ENCODE measurements at places on chromosomes 6 and 20.

- DNase-seq = no peak
Observed at GRCh38 chr6:144346719-144347447, 61.7 kb downstream of the UTRN start.

DNA sequence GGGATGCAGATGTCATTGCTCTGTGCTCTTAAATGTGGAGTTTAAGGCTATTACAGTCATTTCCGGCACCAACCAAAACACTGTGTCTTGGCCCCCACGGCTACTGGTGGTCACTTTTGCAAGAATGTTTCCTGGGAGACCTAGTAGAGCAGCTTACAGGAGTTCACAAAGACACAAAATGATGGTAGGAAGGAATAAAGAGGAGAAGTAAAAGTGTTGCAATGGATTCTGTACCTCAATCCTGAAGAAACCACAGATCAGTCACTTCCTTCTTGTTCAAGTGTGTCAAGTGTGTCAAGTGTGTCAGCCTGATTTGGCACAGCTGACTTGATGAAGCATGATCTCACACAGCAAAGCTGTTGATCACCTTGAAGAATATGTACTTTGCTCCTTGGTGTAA lies 344.0 kb downstream of the PLCB1 start:
- no peak for DNase-seq

- DNase-seq = no peak
Observed at GRCh38 chr6:2977290-2977689, 5.9 kb upstream of the SERPINB6 start.

- no peak for DNase-seq
Observed at GRCh38 chr20:45704969-45705637, at the start of gene WFDC10B. Gene WFDC10B, minus strand, starts transcription at chr20:45705019. Its CDS starts 19,027 bp downstream, at chr20:45685992.

DNA sequence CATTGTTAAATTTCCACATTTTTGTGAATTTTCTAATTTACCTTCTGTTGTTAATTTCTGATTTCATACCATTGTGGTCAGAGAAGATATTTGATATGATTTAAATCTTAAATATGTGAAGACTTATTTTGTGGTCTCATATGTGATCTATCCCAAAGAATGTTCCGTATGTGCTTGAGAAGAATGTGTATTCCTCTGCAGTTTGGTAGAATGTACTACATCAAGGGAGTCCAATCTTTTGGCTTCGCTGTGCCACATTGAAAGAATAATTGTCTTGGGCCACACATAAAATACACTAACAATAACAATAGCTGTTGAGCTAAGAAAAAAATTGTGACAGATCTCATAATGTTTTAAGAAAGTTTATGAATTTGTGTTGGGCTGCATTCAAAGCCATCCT lies 176.2 kb upstream of the PRND start:
- DNase-seq = no peak

- no peak for DNase-seq
Observed at GRCh38 chr20:35939264-35939663, 15.0 kb downstream of the SCAND1 start.

GRCh38 chr6:157755746-157756411 lies 67.2 kb upstream of the SNX9 start:
- no peak for DNase-seq

DNA sequence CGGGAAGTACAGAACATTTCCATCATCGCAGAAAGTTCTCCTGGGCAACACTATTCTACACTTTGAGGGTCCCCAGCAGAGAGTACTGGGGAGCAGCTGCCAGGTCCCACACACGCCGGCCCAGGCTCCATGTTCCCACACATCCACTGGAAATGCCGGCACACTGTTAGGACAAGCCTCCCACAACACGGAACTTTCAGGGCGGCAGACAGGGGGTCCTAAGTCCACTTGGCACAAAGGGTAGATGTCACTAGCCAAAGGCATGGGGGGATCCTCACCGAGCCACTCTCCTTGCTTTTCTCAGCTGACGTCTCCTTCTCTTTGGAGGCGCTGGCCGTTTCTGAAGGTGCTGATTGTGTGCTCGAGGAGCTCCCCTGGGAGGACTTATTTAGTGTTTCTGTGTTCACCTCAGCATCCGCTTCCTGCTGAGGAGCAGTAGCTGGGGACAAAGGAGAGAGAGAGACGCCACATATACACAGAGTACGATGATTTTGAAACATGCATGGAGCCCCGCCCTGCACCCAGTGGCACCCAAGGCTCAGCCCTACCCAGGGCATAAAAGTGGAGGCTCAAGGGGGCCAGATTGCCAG lies 135.4 kb downstream of the ZMYND8 start:
- no peak for DNase-seq

GRCh38 chr6:170245475-170245992 lies 45.3 kb downstream of the DLL1 start:
- DNase-seq = no peak

DNA sequence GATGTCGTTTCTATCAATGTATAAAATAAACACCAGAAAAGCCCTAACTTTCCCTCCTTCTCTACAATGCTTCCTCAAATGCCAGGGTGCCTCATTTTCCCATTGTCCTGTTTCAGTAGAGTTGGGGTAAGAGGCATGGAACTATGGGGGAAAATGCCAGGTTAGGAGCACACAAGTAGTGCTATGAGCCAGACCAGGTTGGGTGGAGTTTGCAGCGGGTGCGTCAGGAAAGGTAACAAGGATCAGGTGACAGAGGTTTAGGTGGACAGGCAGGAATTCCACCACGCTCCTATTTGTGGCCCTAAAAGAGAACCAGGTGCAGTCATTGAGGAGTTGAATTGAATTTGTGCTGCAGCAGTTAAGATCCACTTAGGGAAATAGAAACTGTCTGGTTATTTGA lies 36.5 kb downstream of the SYTL3 start:
- no peak for DNase-seq

- DNase-seq = no peak
Observed at GRCh38 chr20:62511915-62512610, 36.3 kb upstream of the GATA5 start.

DNA sequence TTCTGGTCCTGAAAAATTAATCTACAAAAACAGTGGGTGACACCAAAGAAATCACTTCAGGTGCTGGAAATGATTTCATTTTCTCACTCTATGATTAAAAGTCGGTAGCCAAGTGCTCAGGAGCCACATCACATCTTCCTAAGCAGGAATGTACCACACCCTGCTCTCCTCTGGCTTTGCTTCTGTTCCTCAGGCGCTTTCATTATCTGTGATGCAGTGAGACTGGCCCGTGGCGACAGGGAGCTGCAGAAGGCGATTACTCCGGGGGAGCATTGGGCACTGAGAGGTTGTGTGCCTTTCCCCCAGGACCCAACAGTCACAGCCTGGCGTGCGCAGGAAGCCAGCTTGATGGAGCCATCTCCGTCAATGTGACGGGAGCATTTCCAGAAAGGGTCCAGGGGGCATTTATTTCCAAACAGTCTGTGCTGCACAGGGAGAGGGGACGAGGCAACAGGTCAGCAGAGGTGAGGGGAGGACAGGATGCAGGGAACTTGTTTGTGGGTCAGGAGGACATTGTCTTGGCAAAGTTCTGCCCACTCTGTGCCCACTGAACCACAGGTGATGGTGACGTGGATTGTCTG lies 5.6 kb upstream of the ZNF831 start:
- DNase-seq = no peak

DNA sequence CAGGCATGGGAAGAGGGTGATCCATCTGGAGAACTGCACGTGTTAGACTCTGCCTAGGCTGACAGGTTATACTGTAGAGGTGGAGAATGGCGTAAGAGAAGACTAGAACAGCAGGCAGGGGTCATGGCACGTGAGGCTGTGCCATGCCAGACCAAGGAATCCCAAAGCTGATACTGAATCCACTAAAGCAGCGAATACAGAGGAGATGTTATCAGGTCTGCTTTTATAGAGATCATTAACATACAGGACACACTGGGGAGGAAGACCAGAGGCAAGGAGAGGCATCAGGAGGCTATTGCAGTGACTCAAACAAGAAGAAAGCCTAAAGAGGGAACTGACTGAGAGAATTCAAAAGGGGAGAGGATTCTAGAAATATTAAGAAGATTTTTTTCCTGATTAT lies 12.9 kb downstream of the PHACTR1 start:
- no peak for DNase-seq

DNA sequence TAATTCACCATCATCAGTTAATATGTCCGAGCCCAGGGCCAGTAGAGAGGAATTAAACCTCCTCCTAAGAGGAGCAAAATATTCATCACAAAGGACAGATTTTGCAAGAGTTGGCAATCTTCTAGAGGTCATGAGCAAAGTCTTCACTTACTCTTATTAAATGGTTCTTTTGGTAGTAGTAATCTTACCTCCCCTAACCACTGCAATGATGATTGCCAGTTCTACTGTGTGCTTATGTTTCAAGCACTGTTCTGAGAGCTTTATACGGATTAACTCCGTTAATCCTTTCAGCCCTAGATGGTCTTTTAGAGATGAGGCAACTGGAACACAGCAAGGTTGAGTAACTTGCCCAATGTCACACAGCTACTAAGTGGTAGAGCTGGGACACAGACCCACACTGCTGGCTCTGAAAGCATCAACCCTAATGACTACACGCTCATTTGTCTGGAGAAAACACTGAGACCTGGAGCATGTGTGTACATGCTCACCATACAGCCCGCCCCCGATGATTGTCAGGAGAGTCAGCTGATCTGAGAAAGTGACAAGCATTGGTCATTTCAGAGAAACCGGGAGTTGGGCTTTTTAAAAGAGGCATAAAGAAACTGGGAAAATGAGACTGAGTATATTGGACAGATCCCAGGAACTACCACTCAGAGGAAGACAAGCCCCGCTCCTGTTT lies 276.0 kb downstream of the NRN1 start:
- DNase-seq = no peak

DNA sequence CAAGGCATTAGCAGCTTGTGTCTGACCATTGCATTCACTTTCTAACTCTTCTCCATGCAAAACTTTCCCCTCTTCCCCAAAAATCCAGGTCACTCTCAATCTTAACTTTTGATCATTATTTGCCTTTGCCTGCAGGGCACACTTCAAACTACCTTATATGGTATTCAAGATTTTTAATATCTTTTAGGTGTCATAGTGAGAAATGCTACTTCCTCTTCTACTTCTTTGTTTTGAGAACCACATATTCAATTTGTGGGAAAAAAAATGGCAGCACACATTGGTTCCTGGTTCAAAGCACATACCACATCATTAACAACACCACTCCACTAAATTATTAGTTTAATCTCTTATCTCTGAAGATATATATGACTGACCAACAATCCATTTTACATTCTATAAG lies 1267.0 kb upstream of the CITED2 start:
- no peak for DNase-seq

DNA sequence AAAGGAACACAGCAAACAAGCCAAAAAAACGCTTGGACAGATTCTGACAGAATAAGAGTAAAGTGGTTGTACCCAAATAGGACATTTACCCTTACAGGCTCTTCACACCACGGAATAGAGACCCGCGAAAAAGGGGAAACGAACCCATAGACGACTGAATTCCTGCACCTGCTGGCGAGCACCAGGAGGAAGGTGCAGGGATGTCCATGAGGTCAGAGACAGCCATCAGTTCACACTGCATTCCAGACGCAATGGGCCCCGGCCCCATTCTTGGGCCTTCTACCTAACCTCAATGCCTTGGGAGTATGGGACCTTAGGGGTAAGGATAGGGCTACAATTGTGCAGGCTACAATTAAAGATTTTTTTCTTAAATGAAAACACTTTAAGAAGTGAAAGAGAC lies 5.2 kb upstream of the DIDO1 start:
- no peak for DNase-seq

DNA sequence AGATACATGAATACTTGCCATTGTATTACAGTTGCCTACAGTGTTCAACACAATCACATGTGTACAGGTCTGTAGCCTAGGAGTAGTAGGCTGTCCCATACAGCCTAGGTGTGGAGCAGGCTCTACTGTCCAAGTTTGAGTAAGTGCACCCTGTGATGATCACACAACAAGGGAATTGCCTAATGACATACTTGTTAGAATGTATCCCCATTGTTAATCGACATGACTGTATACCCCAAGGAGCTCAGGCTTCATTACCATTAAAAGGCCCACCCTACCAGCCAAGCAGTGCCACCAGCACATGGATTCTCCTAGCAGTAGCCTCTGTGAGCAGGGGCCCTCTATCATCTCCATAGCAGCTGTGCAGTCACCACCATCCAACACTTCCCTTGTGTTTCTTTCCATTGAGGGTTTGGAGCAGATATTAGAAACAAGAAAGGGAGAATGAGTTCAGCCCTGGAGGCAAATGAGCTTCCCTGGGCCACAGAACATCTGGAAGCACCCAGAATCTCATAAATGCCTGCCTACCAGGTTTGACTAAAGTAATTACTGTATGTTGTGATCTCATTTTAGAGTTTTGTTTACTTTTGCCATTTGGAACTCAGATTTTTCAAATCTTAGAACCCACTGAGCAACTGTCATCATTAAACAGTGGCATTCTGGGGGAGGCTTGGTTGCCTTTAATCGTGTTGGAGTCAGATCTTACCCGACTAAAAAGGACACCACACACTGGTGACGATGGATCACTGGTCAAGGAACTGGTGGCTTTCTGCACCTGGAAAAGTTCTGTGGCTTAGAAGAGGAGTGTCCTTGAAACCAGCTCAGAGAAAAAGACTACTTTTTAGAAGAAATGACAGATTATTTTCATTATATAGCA lies 104.9 kb downstream of the TULP4 start:
- no peak for DNase-seq

DNA sequence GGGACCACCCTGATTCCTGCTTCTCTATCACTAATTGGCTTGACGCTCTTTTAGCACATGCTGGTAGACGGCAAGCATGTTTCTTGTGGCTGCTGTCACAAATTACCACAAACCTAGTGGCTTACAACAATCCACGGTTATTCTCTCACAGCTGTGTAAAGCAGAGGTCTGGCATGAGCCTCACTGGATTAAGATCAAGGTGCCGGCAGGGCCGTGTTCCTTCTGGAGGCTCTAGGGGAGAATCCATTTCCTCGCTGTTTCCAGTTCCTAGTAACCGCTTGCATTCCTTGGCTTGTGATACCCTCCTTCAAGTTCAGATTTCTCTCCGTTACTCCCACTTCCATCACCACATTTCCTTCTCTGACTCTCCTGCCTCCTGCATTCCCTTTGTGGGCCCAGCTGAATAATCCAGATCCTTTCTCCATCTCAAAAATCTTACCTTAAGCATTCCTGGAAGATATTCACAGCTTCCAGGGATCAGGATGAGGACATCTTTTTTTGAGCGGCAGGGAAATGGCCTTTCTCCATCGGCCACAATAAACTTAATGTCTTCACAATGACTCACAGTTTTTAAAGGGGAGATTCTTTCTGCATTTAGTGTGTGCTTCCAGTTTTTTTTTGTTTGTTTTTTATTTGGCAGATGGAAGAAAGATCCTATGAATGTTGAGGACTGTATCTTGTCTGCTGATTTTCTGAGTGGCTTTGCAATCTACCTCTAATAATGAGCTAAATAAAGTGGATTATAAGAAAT lies 39.9 kb downstream of the BMP6 start:
- DNase-seq = no peak

DNA sequence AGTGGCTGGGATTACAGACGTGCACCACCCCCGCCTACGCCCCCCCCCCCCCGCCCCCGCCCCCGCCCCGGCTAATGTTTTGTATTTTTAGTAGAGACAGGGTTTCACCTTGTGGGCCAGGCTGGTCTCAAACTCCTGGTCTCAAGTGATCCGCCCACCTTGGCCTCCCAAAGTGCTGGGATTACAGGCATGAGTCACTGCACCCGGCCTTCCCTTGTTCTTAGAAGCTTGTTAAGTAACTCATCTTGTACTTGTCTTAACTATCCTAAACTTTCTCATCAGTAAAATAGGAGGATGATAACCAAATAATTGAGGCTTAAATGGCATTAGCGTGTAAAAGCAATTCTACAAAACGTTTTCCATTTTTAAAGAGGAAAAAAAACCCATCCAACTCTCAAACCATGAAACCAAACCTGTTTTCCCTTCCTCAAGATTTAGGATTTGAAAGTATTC lies 4.2 kb downstream of the CDYL start:
- no peak for DNase-seq
